ENCODE measurements at places on chromosomes 6 and 20.

DNA sequence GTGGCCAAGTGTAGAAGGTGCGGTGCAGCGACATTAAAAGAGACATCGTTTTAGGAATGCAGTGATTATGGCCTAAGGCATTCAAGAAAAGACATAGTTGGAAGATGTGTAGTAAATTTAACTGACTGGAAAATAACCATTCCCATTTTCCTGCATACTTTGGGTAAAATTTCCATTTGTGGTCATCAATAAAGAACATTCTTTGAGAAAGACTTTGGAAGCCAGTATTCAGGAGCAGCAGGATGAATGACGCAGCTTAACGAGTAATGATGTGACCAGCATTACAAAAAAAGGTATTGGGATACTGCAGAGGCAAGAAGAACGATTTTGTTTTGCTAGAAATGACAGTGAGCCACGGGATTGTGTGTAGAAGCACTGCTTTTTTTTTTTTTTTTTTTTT lies 7.0 kb upstream of the RWDD1 start:
- DNase-seq, result no peak

GRCh38 chr6:118786596-118787453 lies 107.1 kb upstream of the ASF1A start:
- DNase-seq, result no peak

DNA sequence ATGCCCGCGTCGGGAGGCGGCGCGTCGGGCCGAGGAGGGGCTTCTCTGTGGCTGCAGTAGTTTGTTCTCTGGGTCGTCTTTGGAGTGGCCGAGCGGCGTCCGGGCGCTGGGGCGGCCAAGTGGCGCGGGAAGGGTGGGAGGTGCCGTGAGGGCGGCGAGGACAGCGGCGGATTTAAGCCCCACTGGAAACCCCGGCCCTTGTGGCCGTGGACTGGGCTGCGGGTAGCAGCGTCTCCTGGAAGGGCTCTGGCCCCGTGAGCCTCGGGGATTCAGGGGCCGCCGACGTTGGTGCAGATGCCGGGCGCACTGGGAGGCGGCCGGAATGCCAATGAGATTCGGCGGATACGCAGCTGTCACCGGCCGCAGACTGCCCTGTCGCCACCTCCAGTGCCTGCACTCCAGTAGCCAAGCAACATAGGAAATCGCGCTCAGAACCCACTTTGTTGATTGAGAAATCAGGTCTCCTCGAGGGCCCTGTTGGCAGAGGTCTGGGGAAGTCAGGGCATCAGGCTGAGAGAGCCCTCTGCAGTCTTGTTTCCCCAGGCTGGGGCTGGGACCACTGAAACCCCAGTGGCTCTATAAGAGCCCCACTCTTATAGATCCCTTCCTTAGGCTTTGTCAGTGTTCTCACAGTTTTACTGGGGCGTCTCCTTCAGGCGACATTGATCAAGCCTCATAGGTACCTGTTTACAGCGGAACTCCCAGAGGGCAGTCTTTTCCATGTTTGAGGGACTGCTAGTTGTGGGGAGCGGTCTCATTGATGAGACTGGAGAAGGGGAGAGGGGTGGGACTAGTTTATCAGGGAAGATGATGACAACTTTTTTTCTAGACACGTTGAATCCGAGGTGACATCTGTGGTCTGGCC lies 642 bp downstream of the GZF1 start:
- no peak for DNase-seq

DNA sequence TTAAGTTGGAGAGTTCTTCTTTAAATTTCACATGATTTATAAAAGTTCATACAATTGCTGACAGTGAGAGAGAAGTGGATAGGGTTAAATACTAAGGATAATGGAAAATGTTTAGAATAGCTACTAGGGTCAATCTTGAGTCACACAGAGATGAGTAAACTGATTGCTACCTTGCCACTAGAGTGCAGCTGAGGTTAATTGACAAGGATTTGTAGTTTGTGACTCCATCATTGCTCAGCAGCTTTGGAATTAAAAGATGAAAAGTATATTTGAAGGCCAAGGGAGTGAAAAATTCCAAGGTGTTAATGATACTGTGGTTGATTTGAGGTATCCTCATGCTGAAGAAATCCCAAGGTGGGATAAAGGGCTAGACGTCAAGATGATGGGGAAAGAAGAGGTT lies 524.0 kb downstream of the UTRN start:
- no peak for DNase-seq

GRCh38 chr20:24452016-24452415 lies 17.4 kb upstream of the SYNDIG1 start:
- DNase-seq, result no peak

DNA sequence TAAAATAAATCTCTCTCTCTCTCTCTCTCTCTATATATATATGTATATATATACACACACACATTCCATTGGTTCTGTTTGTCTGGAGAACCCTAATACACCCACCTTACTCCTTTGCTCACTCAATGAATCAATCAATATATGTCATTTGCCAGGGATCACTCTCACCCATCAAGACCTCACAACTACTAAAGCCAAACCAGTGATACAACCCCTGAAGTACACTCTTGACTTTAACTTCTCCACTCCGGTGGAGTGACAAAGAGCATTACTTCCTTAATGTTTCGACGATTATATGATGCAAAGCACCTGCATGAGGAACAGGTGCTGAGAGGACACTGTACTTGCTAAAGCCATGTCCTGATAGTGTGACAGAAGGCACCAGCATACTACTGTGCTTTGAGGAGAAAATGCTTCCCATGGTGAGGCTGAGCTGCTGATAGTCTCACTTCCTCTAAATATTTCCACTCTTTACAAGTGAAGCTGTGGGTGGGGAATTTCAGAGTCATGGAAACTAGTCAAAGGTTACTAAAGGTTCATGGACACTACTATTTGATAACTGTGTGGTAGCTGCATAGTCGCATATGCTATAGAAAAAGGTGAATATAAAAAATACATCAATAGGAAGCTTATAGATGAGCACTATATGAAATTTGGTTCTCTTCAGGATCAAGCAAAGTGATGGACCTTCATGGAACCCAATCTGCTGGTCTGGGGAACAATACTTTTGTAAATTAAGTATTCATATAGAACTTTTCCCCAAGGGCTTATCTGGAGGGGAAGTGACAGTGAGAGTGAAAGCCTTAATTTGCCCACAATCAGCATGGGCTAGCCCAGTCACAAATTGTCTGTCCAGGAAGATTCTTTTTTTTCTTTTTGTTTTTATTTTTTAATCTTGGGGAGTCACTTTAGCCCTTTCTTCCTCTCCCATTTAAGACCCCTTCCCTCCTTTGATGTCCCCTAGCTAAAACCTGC lies 141.9 kb upstream of the NEDD9 start:
- DNase-seq, result no peak

- DNase-seq, result no peak
Observed at GRCh38 chr6:109944448-109944847, 33.7 kb upstream of the GPR6 start.

- no peak for DNase-seq
Observed at GRCh38 chr6:25297039-25297441, 17.9 kb downstream of the CARMIL1 start.
